ENCODE measurements at places on chromosomes 7 and 10.

DNA sequence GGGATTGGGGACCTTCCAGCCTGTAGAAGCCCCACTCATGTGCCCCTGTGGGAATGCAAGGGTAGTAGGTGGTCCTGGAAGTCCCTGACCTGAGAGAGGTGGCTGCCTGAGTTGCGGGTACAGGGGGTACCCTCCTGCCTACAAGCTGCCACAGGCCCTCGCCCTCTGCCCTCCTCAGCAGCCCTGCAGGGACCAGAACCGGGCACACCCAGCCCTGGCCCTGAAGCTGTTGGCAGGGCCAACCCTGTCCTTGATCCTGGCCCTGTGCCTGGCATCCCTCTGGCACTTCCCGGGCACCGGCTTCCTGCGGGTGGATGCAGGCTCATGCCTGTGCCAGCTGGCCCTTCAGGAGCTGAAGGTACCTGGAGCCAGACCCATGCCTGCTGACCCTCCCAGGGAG is 54.9 kb upstream of the ELN start:
- no peak for DNase-seq

GRCh38 chr7:127107601-127108007 is 145.1 kb downstream of the GRM8 start:
- DNase-seq: peak; percentile 10

GRCh38 chr10:47449979-47450378 is 33.9 kb downstream of the ANXA8 start:
- DNase-seq: no peak

GRCh38 chr10:19811540-19811939 is 4.7 kb upstream of the PLXDC2 start:
- DNase-seq: no peak

DNA sequence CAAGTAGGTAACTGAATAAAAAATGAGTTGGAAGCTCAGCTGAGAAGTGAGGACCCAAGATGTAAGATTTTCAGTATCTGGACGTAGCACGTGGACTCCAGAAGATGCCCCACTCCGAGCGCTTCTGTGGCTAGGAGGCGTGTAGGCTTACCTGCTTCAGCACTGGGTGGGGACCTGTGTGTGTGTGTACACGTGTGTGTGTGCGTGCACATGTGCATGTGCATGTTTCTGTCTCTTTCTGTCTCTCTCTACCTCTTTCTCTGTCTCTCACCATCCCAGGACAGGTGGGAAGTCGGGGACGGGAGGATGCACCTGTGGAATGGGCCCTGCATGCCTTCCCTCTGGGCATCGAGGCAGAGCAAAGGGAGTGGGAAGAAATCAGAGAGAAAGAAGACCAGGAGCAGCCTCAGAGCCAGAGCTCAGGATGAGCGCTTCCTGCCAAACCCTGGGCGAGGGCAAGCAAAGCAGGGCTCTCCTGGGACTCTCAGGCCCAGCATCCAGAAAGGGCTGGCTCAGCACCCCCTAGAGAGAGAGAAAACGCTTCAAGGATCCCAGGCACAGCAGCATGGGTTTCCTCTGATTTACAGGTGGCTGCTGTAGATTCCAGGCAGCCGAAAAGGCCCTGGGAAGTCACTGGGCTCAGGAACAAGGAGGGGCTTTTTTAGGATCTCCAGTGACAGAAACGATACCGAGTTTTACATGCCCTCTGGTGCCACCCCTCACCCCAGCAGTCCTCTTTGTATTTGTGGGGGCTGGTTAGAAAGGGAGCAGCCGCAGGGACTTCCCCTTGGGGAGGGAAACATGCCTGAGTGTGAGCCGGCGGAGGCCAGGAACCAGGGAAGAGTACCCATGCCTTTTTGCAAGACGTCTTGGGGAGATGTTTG is 28.5 kb downstream of the CXCL12 start:
- DNase-seq: no peak

DNA sequence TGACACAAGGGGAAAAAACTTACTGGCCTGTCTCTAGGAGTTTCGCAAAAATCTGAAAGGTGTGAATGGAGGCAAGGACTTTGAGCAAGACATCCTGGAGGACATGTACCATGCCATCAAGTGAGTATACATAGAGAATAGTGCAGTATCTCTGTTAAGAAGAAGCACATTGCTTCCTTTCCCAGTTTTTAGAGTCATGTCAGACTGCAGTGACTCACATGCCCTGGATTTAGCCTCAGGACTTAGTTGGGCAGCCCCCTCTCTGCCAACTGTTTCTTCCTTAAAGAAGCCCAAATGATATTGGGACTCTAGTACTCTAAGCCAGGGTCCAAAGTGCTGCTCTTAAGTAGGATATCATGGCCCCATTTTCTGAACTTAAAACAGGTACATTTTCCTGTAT is 28.1 kb upstream of the NFKB2 start:
- DNase-seq: no peak

DNA sequence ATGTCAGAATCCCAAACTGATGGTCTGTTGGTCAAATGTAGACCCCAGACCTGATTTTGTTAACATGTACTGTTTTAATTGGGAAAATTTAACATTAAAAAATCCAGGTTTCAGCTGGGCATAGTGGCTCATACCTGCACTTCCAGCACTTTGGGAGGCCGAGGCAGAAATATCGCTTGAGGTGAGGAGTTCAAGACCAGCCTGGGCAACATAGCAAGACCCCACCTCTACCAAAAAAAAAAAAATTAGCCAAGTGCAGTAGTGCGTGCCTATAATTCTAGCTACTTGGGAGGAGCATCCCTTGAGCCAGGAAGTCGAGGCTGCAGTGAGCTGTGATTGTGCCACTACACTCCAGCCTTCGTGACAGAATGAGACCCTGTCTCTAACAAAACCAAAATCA is 15.9 kb upstream of the CAMK2G start:
- no peak for DNase-seq

- DNase-seq: no peak
Measured at GRCh38 chr7:122291189-122291588, 13.4 kb downstream of the FEZF1 start.

DNA sequence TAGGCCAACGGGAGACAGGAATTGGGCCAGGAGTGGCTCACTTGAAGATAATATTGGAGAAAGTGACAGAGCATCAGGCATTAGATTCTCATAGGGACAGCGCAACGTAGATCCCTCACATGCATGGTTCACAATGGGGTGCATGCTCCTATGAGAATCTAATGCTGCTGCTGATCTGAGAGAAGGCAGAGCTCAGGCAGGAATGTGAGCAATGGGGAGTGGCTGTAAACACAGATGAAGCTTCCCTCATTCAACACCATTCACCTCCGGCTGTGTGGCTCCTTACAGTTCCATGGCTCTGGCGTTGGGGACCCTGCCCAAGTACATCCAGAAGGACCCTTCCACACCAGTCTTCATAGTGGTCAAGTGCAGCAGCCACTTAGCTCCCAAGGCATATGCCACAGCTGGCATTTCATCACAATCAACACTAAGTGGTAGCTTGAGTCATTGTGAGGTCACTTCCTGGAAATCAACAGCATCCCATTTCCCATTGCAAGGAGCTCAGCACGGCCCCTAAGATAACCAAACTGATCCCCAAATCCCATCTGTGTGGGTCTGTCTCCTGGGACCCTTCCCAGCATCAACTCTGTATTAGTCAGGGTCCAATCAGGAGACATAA is 174.5 kb downstream of the TPST1 start:
- no peak for DNase-seq
